Tracheal epithelial cell (primary cell): ENCODE measurements at places on chromosomes 11 and 22. TPM values are rescaled to one million over a fixed set of nuclear protein-coding genes. Genes with fewer than 3 reads are reported as not detected.

Gene PYGM
- total RNA-seq: 0.21 TPM in 1 of 2 replicates, not detected in the other

Gene GGTLC2
- total RNA-seq: not detected in 2 replicates

Gene CEND1
- not detected in 2 replicates for total RNA-seq

Gene HSPB2
- total RNA-seq: 0.24 TPM in 1 of 2 replicates, not detected in the other

Gene RFPL1
- total RNA-seq: not detected in 2 replicates

Gene C11orf86
- not detected in 2 replicates for total RNA-seq

Gene DDX10
- total RNA-seq: 25.3 and 34.5 TPM in 2 replicates

Gene KRTAP5-2
- total RNA-seq: not detected in 2 replicates

Gene TRIM48
- under 0.01 TPM in 1 of 2 replicates, not detected in the other for total RNA-seq

Gene GP1BB
- total RNA-seq: under 0.01 and 3.1 TPM in 2 replicates

Gene SIK2
- 4.3 and 5.8 TPM in 2 replicates for total RNA-seq

Gene LGR4
- 24.8 and 37.9 TPM in 2 replicates for total RNA-seq

Gene DDB1
- 231 and 235 TPM in 2 replicates for total RNA-seq

Gene ME3
- 11.1 and 12.4 TPM in 2 replicates for total RNA-seq

Gene TRIM49
- not detected in 2 replicates for total RNA-seq

Gene MS4A15
- not detected in 2 replicates for total RNA-seq

Gene FGF3
- total RNA-seq: not detected in 2 replicates
